ENCODE measurements at places on chromosomes 12 and 14.

DNA sequence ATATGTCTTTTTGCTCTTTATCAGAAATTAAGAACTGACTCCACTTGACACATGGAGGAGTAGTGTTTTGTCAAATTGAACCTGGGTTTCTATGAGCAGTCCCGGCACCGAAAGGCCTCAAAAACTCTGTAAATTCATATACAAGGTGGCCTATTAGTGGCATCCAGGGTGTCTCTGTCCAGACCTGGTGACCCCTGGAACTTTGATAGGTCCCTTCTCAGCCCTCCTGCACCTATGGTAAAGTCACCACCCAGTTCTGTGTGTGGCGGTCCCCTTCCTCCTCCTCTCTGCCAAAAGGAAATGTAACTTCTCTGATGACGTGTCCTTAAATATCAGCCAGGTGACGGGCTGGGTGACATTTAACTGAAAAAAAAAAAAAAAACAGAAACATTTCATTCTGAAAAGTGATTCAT is 204.0 kb upstream of the FOXN3 start:
- peak; percentile 78 for DNase-seq

DNA sequence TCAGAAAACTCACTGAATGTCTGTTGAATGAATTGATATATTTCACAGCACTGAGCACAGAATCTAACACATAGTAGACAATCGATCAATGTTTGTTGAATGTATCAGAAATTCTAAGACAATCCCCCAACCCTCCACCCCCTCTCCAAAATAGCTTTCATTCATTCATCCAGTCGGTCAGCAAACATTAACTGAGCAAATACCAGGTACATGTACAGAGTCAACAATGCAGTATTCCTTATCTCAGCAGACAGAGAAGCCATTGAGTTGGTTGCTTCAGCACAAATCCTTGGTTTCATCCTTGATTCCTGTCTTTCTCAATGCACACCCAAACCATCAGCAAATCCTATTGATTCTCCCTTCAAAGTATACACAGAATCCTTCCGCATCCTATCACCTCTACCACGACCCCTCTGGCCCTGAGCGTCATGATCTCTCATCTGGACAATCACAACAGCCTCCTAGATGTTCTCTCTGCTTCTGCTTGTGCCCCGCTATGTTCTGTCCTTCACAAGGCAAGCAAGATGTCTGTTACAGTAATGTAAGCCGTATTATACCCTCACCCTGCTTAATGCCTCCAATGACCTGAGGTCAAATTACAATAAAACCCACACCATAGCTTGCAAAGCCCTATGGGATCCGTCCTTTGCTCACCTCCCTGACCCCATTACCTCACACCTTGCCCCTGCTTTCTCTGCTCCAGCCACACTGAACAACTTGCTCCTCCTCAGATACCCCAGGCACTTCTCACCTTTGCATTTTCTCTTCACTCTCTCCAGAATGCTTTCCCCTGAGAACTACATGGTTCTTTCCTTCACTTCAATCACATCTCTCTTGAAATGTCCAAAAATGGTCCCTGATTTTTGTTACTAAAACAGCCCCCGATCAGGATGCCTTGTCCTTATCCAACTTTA is 738.1 kb upstream of the TBX3 start:
- no peak for DNase-seq

DNA sequence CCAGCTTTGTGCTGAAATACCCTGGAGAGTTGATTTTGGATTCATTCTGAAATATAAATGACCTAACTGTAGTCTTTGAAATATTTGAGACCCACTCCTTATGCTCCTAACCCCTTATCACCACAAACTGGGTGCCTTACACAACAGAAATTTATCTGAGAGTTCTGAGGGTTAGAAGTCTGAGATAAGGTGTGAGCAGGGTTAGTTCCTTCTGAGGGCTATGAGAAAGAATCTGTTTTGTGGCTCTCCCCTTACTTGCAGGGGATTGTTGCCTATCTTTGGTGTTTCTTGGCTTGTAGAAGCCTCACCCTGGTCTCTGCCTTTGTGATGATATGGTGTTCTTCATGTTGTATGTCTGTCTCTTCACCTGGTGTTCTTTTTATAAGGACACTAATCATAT is 91.7 kb downstream of the DERA start:
- DNase-seq = no peak

- DNase-seq = no peak
Measured at GRCh38 chr12:23944067-23944466, 5.4 kb downstream of the SOX5 start.

- no peak for DNase-seq
Measured at GRCh38 chr14:91041450-91041849, 19.0 kb downstream of the RPS6KA5 start.

- no peak for DNase-seq
Measured at GRCh38 chr14:46344327-46344937, 307.1 kb downstream of the RPL10L start.

DNA sequence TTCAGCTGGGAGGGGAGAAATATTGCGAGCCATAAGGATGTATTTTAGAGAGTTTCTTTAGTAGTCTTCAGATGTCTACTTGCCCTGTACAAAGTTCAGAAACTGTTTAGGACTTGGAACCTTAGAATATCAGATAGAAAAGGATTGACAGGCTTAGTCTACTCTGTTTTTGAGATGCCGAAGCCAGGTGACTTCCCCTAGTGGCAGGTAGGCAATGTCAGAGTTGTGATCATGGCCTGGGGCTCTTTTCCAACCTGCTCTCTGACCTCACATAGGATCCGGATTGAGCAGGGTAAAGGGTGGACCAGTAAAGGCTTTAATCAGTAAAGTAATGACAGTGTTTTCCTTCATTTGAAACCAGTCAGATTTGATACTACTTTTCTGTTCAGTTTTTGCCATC is 59.6 kb downstream of the PRKCH start:
- DNase-seq = peak; percentile 36

- no peak for DNase-seq
Measured at GRCh38 chr12:124946447-124946793, 32.0 kb upstream of the UBC start.

DNA sequence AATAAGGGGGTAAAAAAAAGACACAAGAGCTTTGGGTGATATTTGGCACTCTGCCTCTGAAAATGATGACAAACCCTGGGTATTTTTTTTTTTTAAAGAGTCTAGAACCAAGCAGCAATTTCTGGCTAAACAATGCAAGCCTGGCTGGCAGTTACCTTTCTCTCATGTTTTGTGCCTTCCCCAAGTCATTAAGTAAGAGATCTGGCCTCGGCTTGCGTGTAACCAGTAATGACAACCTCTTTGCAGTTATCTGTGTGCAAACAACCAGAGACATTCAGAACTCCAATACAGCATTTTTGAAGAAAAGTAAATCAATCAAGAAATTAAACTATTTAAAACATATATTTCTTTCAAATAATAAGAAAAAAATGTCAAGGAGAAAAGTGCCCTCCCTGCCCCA is 167.5 kb downstream of the KCNC2 start:
- no peak for DNase-seq

GRCh38 chr12:24227551-24227950 is 278.1 kb upstream of the SOX5 start:
- DNase-seq = no peak

DNA sequence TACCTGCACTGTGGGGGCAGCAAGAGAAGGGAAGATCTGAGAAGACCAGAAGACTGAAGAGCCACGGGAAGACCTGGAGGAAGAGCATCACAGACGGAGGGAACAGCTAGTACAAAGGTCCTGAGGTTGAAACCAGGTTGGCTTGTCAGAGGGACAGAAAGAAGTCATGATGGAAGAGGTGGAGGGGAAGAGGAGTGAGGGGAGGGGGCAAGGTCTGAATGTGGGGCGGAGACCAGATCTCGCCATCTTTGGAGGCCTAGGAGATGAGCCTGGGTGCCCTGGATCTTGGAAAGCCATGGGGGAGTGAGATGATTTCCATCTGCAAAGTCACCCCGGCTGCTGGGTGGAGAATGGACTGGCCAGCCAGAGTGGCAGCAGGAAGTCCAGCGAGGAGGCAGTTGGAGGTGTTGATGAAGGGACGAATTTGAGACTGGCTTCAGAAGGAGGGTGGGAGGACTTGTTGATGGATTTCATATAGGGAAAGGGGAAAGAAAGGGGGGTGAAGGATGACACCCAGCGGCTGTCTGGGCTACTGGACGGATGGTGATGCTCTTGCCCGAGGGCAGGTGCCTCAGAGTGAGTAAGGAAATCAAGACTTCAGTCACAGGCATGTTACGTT is 14.6 kb upstream of the UBC start:
- no peak for DNase-seq

- DNase-seq = peak; percentile 28
Measured at GRCh38 chr12:110670161-110670701, 18.7 kb downstream of the HVCN1 start.

GRCh38 chr14:59344016-59344415 is 121.2 kb downstream of the GPR135 start:
- DNase-seq = no peak

All from CD4-positive, alpha-beta T cell treated with Interleukin-2 at 100 ng/mL for 4 hours (primary cell).